Body of pancreas (tissue), 4 donors: ENCODE measurements at places on chromosomes 6 and 20.

DNA sequence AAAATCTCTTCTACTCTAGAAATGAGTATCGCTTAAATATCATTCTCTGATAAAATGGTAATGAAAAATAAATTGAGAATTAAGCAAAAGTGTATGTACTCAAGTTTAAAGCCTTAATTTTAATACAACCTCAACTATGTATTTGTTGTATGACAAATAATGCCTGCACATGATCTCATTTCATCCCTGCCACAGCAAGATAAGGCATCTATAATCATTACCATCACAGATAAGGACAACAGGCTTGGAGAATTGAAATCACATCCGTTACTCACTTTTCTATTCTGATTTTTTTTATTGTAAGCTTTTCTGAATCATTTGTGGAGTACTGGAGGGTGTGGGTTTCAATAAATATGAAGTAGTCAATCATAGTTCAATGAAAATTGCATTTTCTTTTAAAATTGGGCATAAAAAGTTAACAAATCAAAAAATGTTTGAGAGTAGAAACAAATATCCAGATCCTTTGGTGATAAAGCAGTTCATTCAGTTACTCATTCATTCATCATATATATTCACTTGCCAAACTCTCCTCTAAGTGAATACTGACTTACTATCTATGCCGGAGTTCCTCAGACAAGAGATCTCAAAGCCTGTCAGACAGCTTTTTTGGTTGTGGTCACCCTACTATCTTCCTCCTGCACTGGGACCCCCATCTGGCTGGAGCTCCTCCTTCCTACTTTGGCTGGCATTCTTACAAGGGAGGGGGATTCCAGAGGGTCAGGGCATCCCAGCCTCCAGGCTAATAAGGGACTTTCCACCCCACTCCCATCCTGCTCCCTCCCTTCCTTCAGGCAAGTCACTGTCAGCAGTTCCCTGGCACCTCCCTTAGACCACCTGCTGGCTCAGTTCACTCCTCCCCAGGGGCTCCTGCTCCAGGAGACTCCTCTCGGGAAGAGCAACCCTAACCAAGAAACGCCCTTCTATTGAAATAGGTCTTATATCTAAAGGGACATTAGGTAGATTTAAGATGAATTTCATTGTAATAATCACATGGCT lies 118.6 kb downstream of the OGFRL1 start:
- no peak for DNase-seq

- DNase-seq, result no peak
Measured at GRCh38 chr20:49110767-49111694, 64.9 kb downstream of the CSE1L start.

GRCh38 chr6:112879920-112880413 lies 532.8 kb downstream of the RFPL4B start:
- peak; percentile 63 for DNase-seq

DNA sequence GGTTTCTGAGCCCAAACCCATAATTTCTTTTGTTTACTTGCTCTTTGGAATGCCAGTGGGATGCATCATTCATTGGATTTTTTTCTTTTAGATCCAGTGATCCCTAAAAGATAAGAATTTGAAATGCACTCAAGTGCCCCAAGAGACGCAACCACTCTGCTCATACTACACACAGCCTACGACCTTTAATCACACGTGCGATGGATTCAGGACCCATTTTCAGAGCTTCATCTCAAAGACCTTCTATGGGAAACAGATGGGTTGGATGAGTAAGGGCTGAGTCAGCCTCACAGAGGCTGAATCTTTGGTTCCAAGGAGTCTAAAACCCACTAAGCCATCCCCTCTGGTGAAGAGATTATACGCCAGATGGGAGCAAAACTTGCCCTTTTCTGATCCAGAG lies 265.5 kb upstream of the EXOC2 start:
- no peak for DNase-seq

- peak; percentile 40 for DNase-seq
Measured at GRCh38 chr6:132712366-132712765, 1.5 kb downstream of the VNN1 start.

DNA sequence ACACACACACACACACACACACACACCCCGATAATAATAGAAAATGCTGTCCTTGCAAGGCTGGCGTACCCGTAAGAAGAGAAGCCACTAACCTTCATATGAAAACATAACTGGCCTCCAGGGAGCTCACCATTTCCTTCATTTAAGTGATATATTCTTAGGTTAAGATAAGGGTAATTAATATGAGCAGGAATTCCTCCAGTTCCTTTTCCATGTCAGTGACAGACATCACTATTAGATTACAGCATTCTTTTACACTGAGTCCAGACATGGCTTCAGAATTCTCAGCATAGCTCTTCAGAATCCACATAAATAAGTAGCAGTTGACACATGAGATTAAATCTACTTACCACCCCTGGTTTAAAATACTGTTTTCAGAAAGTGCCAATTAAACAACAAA lies 121.9 kb downstream of the SIM1 start:
- DNase-seq, result no peak

DNA sequence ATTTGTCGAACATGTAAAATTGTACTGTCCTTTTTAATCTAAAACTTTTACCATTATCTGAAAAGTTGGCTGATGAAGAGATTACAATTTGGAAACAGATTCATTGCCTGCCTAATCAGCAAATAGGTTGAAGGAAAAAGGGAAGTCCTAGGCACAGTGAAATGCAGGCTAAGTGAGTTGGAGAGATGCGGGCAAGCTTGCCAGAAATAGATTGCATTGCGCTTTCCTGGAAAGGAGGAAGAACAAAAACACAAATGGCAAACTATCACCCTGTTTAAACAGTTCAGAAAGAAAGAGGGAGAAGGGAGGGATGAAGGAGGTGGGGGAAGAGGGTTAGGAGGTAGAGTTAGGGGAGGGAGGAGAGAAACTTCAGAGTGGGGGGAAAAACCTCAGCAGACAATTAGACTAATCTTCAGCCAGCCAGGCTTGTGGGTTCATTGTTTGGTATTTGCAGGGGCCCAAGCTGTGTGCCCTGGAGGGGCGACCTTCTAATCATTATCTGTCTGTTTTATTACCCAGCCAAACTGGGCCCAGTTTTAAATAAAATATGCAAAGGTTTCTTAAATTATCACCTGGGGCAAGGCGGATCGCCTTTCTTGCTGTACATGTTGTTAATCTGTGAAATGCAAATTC lies 465.2 kb downstream of the TFAP2B start:
- no peak for DNase-seq

- DNase-seq, result no peak
Measured at GRCh38 chr6:89966228-89966544, 71.9 kb downstream of the GJA10 start.

GRCh38 chr6:132763269-132763668 lies 5.6 kb upstream of the VNN2 start:
- DNase-seq, result no peak

- no peak for DNase-seq
Measured at GRCh38 chr6:83879746-83880145, 20.3 kb downstream of the CYB5R4 start.

GRCh38 chr20:40933758-40934157 lies 94.9 kb upstream of the TOP1 start:
- DNase-seq, result no peak

GRCh38 chr20:14989535-14990290 lies 652.3 kb upstream of the FLRT3 start:
- DNase-seq, result no peak

DNA sequence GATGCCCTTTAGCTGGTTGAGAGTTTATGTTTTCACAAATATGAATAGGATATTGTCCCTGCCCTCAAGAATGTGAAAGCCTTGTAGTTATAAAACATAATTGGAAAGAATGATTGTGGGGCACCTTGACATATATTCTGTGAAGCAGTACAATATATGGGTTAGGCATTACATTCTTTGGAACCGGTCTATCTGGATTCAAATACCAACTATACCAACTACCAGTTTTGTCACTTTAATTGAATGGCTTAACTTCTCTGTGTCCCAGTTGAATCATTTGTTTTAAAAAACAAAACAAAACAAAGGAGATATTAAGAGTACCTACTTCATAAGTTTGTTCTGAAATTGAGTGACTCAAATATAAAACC lies 146.5 kb downstream of the TBC1D32 start:
- no peak for DNase-seq

GRCh38 chr6:5416250-5416649 lies 154.9 kb downstream of the FARS2 start:
- no peak for DNase-seq

GRCh38 chr6:1821164-1821512 lies 211.4 kb downstream of the FOXC1 start:
- no peak for DNase-seq

GRCh38 chr6:164477101-164477500 lies 832.3 kb downstream of the C6orf118 start:
- no peak for DNase-seq

DNA sequence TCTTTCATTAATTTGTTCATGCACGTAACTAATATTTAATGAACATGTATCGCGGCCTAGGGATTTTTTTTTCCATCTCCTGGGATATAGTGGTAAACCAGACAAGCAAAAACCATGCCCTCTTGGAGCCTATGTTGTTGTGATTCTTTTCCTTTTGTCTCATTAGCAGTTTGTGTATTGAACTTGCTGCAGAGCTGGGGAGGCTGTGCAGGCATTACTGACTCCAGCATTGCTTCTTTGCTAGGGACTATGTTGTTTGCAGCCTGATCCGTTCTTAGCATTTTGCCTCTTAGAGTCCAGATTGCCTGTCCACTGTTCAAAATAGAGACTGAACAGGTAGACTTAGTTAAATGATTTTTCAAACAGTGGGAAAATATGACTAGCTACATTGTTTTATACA lies 9.7 kb downstream of the SCAF8 start:
- DNase-seq, result no peak

DNA sequence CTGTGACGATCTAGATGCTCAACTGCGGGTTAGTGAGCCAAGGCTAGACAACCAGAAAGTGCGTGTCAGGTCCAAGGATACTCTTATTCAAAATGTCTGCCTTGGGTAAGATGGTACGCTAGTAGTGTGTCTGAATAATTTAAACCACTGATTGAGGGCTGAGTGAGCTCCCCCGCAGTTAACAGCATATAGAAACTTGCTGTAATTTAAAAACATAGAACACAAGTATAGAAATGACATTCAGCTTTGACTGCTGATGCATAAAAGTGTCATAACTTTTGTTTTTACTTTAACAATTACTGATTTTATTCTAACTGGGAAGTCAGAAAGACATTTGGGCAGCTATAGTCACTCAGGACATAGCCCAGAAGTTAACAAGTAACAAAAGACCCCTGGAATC lies 45.6 kb upstream of the SLC22A1 start:
- no peak for DNase-seq

DNA sequence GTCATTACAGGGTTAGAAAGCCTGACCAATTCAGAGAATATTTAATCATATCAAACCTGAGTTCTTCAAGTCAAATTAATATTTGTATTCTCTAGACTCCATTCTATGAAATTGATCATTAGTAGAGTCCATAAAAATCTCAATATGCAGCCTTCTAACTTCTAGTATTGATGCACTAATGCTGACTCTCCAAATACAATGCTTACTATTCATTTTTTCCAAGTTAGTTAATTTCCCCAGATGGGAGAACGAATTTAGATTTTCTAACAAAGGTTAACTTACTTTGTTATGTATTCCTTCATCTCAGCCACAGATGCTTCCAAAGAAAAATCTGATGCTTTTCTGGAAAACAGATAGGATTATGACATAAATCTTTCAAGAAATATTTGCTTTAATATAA lies 12.4 kb upstream of the NDRG3 start:
- DNase-seq, result no peak

GRCh38 chr6:3625980-3626563 lies 125.4 kb downstream of the PXDC1 start:
- no peak for DNase-seq

- DNase-seq, result no peak
Measured at GRCh38 chr20:15296422-15296821, 959.0 kb upstream of the FLRT3 start.

- DNase-seq, result peak; percentile 75
Measured at GRCh38 chr6:157873735-157874344, 50.8 kb downstream of the SNX9 start.
